Dermis microvascular lymphatic vessel endothelial cell (primary cell): ENCODE measurements at places on chromosomes 16 and 17. TPM values are rescaled to one million over a fixed set of nuclear protein-coding genes. Genes with fewer than 3 reads are reported as not detected.
A peak's percentile ranks its signal among the peaks of the same experiment; 100 is the strongest.

Gene HOXB3
- total RNA-seq, result 1.9 and 4.8 TPM in 2 replicates

Gene KIF19
- 1.5 and 1.8 TPM in 2 replicates for total RNA-seq

Gene WNK4
- 2.1 and 2.4 TPM in 2 replicates for total RNA-seq

Gene CCL16
- total RNA-seq, result 0.13 and 0.38 TPM in 2 replicates

Gene GOSR2
- 29.5 and 42.6 TPM in 2 replicates for total RNA-seq

Gene TNP2
- total RNA-seq, result not detected in 2 replicates

Gene TP53TG3C
- not detected in 2 replicates for total RNA-seq

Gene ST6GALNAC2
- 0.13 and 0.25 TPM in 2 replicates for total RNA-seq

DNA sequence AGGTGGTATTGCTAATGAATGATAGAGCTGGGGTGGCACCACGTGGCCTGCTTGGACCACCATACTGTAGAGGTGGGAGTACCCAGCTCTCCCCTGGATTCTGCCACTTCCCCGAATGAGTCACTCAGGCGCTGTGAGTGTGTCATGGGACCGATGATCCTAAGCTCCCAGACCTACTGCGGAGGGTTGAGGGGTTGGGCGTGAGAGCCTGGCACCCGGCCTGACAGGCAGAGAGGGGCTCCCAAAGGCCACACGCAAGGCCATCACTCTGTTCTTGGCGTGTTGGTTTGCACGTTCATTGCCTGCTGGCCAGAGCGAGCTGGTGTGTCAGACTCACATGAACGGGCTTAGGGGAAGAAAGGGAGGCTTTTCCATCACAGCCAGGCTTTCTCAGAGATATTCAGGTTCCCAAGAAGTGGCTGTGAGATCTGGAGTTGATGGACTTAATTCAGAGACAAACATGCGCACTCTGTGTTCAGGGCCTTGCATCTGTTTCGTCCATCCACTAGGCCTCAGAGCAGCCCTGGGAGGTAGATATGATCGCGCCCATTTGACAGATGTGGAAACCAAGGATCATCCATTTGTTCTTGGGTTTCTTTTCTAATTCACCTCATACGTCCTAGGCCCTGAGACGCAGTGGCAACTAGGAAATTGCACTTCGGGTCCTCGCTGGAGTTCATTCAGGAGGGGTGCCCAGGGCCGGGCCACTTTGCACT is 41.4 kb downstream of the CMIP start:
- peak; percentile 86 for DNase-seq

GRCh38 chr16:84465154-84465553 is 39.3 kb downstream of the MEAK7 start:
- DNase-seq, result no peak

DNA sequence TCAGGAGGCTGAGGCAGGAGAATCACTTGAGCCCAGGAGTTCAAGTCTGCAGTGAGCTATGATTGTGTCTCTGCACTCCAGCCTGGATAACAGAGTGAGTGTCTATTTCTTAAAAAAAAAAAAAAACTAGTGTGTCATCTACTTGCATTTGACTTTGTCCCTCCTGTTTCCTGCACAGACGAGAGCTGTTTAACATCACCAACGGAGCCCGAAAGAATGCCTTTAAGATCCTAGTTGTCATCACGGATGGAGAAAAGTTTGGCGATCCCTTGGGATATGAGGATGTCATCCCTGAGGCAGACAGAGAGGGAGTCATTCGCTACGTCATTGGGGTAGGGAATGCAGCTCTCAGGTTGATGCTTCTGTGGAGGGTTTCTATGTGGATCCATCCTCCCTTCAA is 13.4 kb downstream of the ITGAM start:
- DNase-seq, result no peak

GRCh38 chr16:89705006-89705405 is 3.5 kb upstream of the SPATA2L start:
- DNase-seq, result no peak

DNA sequence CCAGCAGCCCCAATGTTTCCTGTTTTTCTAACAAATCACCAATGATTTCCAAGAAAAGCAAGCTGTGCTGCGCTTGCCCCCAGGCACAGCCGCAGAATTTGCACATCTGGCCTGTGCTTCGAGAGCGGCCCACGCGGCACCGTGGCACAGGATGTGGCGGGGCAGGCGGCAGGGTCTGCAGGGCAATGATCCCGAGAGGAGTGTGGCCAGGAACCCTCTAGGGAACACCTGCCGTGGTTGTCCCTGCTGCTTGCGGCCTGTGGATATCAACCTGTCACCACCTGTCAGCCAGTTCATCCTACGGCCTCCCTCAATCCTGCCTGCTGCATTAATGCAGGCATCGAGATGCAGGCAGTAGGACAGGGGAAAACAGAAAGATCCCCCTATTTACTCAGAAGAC is 24.0 kb downstream of the PIK3R5 start:
- DNase-seq, result no peak

- no peak for DNase-seq
Observed at GRCh38 chr16:6341981-6342380, 990.7 kb upstream of the RBFOX1 start.

DNA sequence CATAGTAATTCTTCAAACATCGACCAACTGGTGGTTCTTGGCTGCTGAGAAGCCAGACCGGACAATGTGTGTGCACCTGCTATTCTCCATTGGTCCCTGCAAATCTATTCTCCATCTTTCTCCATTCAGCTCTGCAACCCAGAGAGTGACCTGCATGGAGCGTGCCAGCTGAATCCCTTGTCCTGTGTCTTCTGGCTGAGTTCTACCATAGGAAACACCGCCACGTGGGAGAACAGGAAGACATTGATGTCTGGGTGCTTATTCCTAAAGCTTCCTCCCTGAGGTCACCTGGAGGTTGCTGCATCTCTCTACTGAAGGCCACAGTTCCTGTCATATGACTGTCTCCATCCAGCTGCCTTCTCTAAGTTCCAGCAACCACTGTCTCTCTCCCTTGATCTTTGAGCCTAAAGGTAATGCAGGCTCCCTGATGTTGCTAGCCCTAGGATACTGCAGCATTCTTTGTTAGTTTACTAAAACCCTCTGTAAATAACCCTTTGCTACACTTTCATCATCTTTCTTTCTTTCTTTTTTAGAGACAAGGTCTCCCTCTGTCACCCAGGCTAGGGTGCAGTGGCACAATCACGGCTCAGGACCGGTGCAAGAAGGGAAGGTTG is 10.6 kb upstream of the SMG1 start:
- DNase-seq, result no peak

DNA sequence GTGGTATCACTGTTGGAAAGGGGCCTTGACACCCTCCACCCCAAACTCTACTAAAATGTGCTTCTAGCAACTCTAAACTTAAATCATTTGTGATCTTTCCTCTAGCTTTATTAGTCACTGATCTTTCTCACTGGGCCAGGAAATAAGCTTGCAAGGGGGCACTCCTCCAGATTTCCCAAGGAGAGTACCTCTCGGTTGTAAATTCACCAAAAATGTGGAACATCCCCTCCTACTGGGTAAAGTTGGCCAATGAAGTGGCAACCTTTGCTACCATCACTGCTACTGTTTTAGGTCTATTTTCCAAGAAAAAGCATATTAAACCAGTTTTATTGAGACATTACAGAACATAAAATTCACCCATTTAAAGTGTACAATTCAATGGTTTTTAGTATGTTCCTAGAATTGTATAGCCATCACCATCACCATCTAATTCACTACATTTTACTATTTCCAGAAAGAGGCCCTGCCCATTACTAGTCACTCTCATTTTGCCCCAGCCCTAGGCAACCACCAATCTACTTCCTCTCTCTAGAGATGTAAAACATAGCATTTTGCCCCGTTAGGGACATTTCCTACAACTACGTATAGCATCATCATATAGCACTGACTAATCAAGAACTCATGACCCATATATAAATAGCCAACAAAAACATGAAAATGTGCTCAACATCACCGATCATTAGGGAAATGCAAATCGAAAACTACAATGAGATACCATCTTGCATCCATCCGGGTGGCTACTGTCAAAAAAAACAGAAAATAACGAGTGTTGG is 44.6 kb upstream of the ADCY9 start:
- DNase-seq, result no peak

DNA sequence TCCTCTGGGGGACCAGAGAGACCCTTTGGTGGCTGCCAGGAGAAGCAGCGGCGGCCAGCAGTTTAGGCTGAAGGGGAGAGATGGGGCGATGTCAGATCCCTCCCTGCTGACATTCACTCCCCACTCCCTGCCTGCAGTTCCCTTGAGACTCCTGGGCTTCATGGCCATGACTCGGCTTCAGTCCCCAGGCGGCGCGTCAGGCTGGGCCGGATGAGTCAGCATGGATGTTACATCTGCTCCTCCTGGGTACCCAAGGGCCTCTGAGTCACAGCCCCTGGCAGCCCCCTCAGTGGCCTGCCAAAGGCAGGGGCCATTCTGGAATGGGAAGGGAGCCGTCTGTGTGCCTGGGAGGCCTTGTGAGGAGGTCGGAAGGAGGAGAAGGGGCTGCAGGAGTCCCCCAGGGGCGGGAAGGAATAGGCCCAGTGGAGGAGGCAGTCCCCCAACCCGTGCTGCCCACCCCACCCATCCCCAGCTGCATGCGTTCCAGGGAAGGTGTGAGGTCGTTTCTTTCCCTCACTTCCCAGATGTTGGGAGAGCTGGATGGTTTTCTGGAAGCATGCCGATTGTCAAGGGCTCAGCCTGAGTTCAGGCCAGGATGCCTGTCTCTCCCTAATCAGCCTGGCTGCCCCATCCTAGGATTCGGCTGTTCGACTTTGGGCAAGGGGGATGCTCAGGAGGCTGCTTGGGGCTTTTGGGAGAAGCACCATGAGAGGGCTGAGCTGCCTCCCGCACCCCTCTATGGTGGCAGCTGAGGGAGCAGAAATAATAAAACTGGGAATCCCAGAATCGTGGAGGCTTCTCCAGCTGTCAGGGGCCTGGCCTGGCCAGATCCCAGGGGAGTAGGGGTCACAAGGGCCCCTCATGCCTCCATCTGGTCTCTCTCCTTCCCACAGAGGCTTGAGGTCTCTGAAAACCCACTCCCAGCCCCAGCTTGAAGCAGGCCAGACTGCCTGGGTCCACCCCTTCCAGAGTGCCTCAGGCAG is 9.7 kb downstream of the RHBDL3 start:
- peak; percentile 53 for DNase-seq

GRCh38 chr16:47693226-47693625 is 232.1 kb downstream of the PHKB start:
- DNase-seq, result no peak

- no peak for DNase-seq
Observed at GRCh38 chr17:2797637-2798036, 1.4 kb downstream of the RAP1GAP2 start.

GRCh38 chr17:27575912-27576252 is 55.1 kb upstream of the LGALS9 start:
- no peak for DNase-seq

DNA sequence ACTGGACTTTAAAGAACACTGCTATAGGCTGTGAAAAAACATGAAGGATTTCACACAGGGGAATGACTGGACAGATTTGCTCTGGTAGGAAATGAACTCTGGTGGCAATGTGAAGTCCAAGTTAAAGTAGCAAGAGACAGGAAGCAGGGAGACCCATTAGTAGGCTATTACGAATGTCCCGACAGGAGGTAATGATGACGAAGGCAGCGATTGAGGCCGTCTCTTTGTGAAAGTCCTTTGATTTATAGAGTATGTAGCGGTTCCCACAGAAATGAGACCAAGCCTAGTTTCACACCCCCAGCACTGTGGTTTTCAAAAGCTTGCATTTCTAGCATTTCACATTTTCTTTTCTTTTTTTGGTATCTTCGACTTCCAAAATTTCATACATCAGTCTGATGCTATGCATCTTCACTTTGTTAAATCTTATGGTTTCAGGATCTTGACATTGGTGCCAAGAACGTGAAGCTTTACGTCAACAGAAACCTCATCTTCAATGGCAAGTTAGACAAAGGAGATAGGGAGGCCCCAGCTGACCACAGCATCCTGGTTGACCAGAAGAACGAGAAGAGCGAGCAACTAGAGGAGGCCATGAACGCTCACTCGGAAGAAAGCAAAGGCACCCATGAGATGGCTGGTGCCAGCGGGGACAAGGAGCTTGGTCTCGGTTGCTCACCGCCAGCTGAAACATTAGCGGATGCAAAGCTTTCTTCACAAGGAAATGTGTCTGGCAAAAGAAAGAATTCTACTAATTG is 189.8 kb downstream of the KATNIP start:
- DNase-seq, result no peak

GRCh38 chr17:36936455-36937000 is 747 bp upstream of the LHX1 start:
- no peak for DNase-seq

GRCh38 chr17:65060631-65061254 is 4.2 kb upstream of the GNA13 start:
- DNase-seq, result no peak

DNA sequence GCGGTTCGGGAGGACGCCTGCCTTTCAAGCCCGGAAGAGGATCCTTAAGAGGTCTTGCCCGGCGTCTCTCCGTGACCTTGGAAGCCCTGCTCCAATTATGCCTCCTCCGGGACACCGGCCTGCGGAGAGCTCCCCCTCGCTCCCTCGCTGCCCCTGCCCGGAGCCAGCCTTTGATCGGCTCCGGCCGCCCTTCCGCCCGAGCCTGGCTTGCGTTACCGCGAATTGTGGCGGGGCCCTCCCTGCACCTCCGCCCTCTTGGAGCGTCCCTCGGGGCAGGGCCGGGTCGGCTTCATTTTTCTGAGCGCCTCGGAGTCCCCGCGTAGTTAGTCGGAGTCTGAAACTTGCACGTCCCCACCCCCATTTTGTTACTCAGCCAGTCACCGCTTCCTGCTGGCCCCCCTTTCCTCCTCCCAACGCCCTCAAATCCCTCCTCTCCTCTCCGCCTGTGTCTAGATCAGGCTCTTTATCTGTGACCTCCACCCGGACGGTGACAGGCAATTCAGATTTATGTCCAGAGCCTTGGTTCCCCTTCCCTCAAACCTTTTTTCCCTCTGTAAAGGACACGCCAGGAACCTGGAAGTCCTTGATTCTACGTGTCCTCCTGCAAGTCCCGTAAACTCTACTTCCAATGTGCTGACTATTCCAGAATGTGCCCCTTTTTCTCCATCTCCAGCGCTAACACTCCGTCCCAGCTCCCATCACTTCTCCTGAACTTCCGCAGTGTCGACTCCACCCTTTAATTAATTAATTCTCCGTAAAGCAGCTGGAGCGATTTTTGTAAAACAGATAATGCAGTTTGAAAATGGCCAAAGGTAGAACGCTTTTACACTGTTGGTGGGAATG is 569 bp upstream of the RABEP2 start:
- peak; percentile 73 for DNase-seq
